Large intestine (tissue), 12 donors: ENCODE measurements at places on chromosomes 1 and 21. TPM values are rescaled to one million over a fixed set of nuclear protein-coding genes. Genes with fewer than 3 reads are reported as not detected.

ADORA3 gene
- 2.9 TPM for polyA plus RNA-seq

TESK2 gene
- polyA plus RNA-seq = 12.8 TPM

FCGR2B gene
- polyA plus RNA-seq = 0.06 TPM

TFAP2E gene
- polyA plus RNA-seq = 1.9 TPM

CAMTA1 gene
- 67.9 TPM for polyA plus RNA-seq

- peak overlapping the region; percentile 89 for H3K27ac ChIP-seq
- peaks cover 86% of the 10 kb centered on the region for H3K4me1 ChIP-seq
- DNase-seq = peak; percentile 72
- no peak overlapping the region for H3K4me3 ChIP-seq
Measured at GRCh38 chr21:42461881-42462877, 33.8 kb downstream of the RSPH1 start.

DNA sequence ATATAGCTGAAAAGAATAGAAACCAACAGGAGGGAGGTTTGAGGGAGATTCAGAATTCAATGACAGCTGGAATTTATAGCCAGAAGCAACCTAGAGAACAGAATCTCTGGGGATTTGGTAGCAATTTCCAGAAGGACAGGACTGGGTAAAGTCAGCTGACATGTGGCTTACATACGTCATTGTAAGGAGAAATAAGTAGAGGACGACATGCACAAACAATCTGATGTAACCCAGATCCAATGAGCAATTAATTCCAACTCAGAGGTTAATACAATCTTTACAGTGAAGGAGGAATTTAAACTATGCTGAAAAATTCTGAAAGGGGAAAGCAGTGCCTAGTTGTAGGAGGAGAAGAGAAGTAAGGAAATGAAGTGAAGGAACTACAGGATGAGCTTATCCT lies 383.9 kb downstream of the PTBP2 start:
- H3K4me3 ChIP-seq = no peak overlapping the region
- H3K4me1 ChIP-seq = no peaks in the 10 kb centered on the region
- H3K27ac ChIP-seq = no peak overlapping the region
- no peaks in the 10 kb centered on the region for H3K36me3 ChIP-seq

GRCh38 chr21:36209626-36210171 lies 53.1 kb downstream of the DOP1B start:
- no peak overlapping the region for H3K4me3 ChIP-seq
- H3K4me1 ChIP-seq = no peaks in the 10 kb centered on the region
- peaks cover 19% of the 10 kb centered on the region for H3K36me3 ChIP-seq
- H3K27me3 ChIP-seq = no peaks in the 10 kb centered on the region
- H3K27ac ChIP-seq = no peak overlapping the region
- peak; percentile 32 for DNase-seq

DNA sequence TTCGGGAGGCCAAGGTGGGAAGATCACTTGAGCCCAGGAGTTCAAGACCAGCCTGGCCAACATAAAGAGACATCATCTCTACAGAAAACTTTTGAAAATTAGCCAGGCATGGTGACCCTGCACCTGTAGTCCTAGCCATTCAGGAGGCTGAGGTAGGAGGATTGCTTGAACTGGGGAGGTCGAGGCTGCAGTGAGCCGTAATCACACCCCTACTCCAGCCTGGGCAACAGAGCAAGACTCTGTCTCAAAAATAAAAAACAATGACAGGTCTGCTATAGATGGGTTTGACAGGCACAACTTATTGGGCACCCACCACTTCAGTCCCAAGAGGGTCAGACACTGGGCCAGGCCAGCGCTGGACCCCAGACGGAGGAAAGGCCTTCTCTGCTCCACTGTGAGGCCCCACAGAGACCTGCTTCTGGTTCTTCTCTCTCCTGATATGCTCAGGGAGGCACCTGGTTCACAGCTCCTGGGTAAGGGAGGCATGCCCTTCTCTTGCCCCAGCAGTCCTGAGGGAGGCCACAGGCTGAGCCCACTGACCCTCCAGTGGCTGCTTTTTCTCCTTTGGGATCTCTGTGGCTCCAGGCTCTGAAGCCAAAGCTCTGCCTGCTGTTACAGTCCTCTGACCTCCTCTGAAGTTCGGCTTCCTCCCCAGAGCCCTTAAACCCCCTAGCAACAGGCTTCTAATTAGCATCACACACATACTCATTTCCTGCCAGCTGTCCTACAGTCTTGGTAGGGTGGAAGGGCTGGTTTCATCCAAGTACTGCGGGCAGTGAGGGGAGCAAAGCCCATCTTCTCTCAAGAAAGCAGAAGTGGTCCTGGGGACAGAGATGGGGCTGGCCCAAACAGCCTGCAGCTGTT lies 14.4 kb downstream of the S100A16 start:
- DNase-seq = peak; percentile 46
- H3K36me3 ChIP-seq = no peaks in the 10 kb centered on the region
- peak overlapping the region; percentile 26 for H3K27ac ChIP-seq
- H3K27me3 ChIP-seq = no peaks in the 10 kb centered on the region
- no peak overlapping the region for H3K4me3 ChIP-seq

- H3K36me3 ChIP-seq = no peaks in the 10 kb centered on the region
- no peak overlapping the region for H3K4me3 ChIP-seq
- H3K27ac ChIP-seq = no peak overlapping the region
- no peak for DNase-seq
Measured at GRCh38 chr1:118986555-118987467, 1.3 kb downstream of the TBX15 start.
